ENCODE measurements at places on chromosomes 2 and 18.

- peak; percentile 71 for DNase-seq
Observed at GRCh38 chr2:62216616-62217015, 20.7 kb downstream of the B3GNT2 start.

DNA sequence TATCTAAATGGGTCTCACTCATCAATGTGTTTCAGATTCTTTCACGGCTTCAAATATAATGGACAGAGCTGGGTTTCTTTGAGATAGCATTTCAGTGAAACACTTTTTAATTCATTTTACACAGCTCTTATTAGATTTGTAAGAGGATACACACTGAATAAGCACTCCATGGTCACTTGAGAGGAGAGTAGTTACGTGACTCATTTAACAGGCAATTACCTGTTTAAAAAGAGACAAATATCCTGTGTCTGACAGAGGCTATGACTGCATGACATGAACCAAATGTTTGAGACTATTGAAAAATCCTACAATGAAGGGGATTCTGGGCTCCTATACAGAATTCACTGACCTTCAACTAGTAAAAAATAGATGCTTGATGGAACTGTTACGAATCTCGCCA lies 786.9 kb downstream of the EPHA4 start:
- no peak for DNase-seq

DNA sequence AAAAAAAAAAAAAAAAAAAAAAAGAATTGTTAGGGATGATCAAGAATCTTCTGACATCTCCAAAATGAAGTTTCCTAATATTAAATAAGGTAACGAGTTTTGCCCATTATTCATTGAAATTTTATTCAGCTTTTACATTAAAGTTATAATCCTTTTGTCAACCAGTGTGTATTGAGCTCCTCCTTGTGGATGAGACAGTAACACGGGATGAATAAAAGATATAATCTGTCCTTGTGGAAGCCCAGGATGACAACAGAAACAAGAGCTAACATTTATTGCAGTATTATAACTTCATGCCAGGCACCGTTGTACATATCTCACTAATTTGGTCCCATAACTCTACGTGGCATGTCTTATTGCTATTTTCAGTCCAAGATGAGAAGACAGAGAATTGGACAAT lies 33.4 kb upstream of the SERPINB7 start:
- DNase-seq: no peak

- DNase-seq: no peak
Observed at GRCh38 chr2:215354771-215355695, 43.2 kb downstream of the ATIC start.

GRCh38 chr2:62923242-62923641 lies 127.4 kb upstream of the OTX1 start:
- no peak for DNase-seq

- peak; percentile 75 for DNase-seq
Observed at GRCh38 chr2:207283356-207283755, 117.6 kb upstream of the KLF7 start.

- no peak for DNase-seq
Observed at GRCh38 chr2:182852090-182852489, 14.3 kb downstream of the FRZB start.

GRCh38 chr18:63317982-63318888 lies 1.3 kb downstream of the BCL2 start:
- DNase-seq: peak; percentile 61

DNA sequence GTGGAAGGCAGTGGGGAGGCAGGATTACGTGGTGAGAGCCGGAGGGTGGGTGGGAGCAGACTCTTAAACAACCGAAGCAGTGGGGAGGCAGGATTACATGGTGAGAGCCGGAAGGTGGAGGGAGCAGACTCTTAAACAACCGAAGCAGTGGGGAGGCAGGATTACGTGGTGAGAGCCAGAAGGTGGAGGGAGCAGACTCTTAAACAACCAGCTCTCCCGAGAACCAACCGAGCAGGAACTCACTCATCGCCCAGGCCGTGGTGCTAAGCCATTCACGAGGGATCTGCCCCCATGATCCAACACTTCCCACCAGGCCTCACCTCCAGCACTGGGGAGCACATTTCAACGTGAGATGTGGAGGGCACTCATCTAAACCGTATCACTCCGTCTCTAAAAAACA lies 87.7 kb downstream of the RTP5 start:
- no peak for DNase-seq

DNA sequence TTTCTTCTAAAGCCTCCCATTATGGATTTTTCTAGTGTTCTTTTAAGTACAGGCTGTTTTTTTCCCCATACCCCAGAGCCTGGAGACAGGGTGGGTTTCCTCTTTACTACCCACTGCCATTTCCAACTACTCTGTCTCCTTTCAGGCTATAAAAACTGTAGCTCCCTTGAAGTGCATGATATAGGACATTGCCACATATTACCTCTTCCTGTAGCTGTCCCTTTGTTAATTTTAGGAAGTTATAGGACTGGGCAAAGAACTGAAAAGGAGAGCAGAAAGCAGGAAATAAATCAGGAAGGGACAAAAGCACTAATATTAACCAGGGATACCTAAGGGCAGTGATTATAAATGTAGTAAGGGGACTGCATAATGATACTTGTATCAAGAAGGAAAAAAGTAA lies 54.1 kb downstream of the VIL1 start:
- no peak for DNase-seq

DNA sequence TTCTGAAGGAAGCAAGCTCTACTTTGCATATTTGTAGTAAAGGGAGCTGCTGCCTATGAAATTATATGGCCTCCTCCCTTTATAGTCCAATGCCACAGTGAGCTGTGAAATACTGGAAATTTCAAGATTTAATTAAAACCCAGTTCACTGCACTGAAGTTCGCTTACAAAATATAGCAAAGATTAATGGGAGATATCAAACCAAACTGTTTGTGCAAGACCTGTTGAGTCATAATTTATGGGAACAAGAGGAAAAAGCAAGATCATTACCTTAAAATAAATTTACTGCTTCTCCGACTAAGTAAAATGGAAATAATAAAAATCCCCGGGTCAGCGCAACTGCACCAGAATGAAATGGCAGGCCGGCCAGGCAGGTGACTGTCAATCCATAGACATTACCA lies 215.5 kb upstream of the RAB6C start:
- no peak for DNase-seq

DNA sequence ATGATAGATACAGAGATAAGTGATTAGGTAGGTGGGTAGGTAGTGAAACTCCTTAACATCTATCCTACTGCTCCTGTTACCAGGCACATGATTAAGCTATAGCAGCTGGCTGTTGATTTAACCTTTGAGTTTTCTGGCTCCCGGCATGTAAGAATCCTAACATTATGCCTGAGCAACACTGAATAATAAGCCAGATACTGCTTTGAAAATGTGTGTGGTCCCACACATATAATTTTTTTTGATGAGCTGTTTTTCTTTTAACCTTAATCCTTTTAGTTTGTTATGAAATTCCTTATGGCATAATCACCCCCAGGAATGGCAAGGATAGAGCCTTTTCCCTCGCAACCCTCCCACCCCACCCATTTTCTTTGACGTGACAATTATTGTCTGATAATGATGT lies 104.2 kb upstream of the NEUROD1 start:
- no peak for DNase-seq

DNA sequence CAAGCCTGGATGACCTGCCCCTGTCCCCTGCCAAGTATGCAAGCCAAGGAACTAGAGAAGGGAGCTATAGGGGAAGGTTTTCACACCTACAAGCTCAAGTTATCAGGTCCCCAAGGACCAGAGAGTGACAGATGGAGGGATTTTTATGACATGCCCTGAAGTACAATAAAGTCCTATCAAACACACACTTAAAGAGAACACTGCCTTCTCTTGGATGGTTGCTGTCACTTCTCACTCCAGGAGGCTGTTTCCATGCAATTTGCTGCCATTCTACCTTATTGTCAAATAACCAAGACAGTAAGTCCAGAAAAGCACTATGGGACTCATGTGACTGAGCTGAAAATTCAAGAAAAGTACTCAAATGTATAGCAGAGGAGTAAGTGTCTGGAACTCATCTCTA lies 76.6 kb upstream of the DDX18 start:
- DNase-seq: no peak

DNA sequence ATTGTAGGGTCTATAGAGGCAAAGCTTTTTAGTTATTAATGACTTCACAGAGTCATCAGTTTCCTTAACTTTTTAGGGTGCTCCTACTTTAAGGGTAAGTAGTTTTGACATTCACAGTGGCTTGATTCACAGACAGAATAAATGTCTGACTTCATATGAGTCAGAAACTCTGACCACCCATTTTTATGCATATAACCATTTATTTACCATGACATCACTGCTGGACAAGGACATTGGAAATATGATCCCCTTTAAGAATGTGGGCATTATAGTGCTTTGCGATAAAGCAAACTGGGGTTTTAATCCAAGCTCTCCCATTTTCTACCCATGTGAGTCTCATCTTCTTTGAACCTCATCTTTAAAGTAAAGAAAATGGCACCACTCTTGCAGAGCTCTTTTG lies 162.0 kb upstream of the MC4R start:
- DNase-seq: no peak

DNA sequence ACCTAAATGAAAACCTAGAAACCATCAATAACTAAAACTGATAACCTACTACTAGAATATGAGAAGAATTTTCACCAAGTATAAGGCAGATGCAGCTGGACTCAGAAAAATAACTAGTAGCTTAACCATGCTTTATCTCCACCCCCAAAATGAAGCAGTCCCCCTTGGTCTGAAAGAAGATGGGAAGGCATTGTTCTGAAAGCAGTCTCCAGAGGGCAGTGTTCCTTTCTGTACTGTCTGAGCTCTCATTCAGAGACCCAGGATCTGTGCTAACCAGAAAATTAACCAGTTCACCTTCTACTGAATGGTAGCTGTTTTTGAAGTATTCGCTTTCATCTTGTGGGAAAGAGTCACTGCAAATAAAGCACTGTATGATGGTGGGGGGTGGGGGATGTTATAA lies 273.0 kb downstream of the PDE11A start:
- DNase-seq: no peak

- DNase-seq: no peak
Observed at GRCh38 chr2:85838181-85838580, 50.6 kb downstream of the ST3GAL5 start.

DNA sequence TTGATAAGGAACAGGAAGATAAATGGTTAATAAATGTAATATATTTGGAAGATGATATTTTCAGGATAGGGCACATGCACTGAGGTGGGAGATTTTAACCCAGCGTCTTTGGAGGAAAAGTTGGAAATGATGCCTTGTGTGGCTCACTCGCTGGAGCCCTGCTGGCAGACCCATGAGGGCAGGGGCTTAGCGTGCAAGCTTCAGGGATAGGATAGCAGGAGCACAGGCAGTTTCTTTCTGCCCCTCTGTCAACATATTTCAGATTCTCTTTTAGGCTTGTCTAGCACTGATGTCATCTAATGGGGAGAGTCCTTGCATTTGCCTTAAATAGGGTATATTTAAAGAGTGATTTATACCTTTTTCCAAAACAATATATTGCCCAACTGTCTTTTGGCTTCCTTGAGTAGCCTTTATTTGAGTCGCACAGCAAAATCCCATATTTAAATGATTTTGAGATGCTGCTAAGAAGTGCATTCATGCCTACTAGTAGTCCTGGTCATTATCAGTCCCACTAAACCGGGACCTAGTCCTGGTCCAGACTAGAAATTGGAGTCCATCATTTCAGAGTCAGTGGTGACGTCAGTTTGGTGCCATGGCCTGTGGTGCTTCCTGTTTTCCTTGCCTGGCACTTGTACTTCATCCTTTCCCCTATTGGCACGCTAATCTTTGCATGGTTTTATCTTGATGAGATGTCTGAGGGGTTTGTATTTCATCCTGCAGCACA lies 45.8 kb downstream of the SH3RF3 start:
- DNase-seq: no peak

- DNase-seq: no peak
Observed at GRCh38 chr2:16661936-16662839, 3.4 kb downstream of the CYRIA start.

- DNase-seq: peak; percentile 92
Observed at GRCh38 chr2:14234911-14235310, 397.6 kb upstream of the LRATD1 start.

DNA sequence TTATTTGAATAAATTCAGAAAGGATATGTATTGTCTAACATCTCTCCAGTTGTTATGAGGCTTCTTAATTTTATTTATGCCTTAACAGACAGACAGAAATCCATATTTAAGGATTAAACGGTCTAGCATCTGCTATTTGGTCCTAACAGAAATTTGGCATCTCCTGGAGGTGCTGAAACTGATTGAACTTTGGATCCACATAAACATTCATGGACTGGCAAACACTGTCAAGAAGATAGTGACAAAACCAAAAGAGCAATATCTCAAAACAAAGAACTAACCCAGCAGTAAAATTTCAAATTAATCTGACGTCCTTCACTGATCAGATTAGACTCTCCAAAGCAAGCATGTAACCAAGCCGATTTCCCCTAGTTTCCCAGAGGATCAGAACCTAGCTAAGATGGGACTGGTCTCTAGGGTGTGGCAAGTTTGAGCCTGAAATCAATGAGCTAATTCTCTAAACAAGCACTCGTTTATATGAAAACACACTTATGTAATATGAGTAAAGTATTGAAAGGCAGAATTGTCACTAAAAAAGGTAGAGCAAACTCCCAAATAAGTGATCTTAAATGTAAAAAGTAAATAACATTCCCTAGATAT lies 139.5 kb downstream of the NOL4 start:
- DNase-seq: no peak

DNA sequence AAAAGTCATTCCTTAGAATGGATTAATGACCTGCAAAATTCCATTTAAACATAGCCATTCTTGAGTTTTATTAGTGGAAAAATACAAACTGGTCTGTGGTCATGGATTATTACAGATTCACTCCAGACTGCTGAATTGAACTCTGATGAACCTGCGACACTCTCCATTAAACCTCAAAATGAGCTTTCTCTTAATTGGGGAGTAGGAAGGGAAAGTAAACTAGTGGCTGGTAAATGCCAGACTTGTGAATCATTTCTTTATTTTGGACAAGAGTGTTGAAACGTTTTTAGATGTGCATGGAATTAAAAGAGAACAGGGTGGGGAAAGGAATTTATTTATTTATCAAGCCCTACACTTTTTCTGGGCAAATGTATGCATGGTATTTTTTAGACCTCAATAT lies 321.2 kb upstream of the FANCL start:
- peak; percentile 3 for DNase-seq

DNA sequence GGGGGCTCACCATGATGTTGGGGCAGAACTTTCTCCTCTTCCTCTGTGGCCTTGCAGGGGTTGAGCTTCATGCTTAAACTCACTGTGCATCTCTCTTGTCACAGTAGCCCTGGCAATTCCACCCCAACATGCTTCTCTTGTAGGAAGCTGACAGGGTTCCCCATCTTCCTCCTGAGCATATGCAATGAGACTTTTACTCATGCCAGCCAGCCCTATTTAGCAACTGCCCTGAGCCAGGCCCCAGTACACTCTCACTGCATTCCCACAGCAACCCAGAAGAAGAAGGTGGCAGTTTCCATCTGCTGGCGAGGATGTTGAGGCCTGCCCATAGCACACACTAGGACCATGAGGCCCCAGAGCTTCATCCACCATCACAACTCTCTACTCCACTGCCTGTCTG lies 72.2 kb upstream of the TEX51 start:
- no peak for DNase-seq
